KG1 (cell line): ENCODE measurements at places on chromosomes 2 and 18.

GRCh38 chr2:156797832-156798231 lies 361.7 kb downstream of the GPD2 start:
- DNase-seq: no peak

DNA sequence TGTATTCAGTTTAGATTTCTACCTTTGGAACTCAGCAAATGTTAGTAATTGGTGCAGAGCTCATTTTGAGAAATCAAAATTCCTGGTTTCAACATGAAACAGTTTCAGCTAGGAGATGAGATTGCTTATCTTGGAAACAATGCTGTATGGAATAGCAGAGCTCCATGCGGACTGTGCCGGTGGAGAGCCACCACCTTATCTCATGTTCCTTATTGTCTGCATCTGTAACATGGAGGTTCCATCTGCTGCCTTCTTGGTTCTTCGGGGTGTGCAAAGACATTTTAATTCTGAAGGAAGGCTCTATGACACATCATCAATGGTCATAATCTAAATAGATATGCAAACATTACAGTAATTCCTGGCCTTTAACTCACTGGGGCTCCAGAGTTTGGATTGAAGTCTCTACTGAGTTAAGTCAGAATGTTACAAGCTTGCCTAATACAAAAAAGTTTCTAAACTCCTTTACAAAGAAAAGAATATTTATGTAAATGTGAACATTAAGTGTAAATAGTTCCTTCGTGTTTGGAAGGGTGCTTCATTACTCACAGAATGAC lies 65.3 kb downstream of the PRKRA start:
- DNase-seq: no peak

GRCh38 chr2:10329880-10330699 lies 27.4 kb downstream of the HPCAL1 start:
- no peak for DNase-seq

DNA sequence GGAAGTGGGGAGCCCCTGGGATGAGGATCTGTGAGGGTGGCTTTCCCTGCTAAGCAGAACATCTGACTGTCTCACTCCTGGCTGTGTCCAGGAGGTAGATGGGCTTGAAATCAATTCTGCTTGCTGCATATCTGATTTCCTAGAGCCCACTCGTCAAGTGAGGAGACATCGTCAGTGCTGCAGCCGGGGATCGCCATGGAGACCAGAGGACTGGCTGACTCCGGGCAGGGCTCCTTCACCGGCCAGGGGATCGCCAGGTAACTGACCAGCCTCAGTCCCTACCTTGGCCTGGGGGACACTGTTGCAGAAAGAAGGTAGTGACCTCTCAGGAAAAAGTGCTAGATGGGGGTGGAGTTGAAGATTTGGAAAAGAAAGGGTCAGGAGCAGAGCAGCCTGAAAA lies 31.3 kb downstream of the CNGA3 start:
- DNase-seq: no peak

DNA sequence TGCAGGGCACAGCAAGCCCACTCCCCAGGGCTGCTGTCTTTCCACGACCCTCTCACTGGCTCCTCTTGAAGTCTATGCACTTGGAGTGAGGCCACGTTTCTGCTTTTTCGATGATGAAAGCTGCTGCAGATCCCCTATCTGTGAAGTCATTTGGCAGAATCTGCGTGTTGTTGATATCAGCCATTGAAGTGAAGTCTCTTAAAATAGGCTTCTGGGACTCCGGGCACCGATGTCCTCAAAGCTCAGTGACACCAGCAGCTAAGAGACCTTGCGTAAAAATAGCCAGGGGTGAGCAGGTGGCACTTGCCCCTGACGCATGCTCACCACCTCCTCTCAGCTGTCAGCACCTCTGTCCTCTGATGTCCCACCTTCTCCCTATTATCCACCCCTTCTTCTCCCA lies 89.4 kb upstream of the FHL2 start:
- no peak for DNase-seq

GRCh38 chr2:68829749-68830148 lies 41.4 kb downstream of the BMP10 start:
- DNase-seq: no peak

GRCh38 chr2:31187166-31187565 lies 30.1 kb downstream of the CAPN14 start:
- DNase-seq: no peak

GRCh38 chr2:131033786-131034121 lies 59.5 kb downstream of the FAM168B start:
- no peak for DNase-seq

DNA sequence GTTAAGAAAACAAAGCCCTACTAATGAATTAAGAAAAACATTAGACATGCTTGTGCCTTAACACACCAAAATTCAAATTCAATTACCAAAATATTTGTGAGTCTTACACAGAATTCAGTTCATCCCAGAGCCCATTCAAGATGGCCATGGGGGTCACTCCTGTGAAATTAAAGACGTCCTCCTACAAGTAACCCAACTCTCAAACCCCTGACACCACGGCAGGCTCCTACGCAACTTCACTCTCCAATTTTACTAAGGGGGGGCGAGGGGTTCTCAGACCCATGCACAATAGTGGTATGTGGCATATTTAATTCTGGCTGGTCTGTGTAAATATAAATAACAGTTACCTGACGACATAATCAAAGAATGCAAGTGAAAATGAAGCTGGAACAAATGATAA lies 5.0 kb downstream of the ZNF516 start:
- DNase-seq: no peak

DNA sequence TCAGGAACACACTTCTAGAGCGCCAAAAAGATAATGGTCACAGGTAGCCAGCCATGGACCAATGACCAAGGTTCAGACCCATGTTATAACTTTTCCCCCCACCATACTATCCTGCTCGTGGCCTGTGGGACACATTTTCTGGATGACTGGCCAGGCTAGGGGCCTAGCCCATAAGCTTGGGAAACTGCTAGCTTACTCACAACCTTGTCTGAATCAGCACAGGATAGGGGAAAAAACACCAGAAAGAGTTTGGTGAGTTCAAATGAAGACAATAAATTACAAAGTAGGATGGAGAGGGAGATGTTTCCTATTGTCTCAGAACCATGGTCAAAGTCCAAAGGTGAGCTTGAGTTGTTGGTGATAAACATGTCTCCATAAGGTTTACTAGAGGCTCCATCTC lies 156.3 kb upstream of the CCDC68 start:
- no peak for DNase-seq

DNA sequence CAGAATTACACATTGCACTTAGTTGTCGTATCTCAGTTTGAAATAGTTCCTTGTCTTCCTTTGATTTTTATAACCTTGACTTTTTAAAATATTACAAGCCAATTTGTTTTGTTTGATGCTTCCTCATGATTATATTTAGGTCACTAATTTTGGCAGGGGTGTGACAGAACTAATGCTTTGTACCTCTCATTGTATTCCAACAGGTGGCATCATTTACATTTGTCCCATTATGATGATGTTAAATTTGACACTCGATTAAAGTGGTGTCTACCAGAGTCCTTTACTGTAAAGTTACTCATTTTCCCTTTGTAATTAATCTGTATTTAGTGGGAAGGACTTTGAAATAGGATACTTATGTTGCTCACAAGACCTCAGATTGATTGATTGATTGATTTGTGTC lies 21.5 kb upstream of the MFSD2B start:
- DNase-seq: no peak

GRCh38 chr18:54852780-54853675 lies 24.8 kb downstream of the RAB27B start:
- peak; percentile 71 for DNase-seq
